Smooth muscle cell of bladder (primary cell): ENCODE measurements at places on chromosomes 4 and X. TPM values are rescaled to one million over a fixed set of nuclear protein-coding genes. Genes with fewer than 3 reads are reported as not detected.

The ADH1A gene
- total RNA-seq, result not detected in 2 replicates

The SORBS2 gene
- total RNA-seq, result 2.4 and 2.5 TPM in 2 replicates

The ARSJ gene
- total RNA-seq, result 21.3 and 22.9 TPM in 2 replicates

The SULT1B1 gene
- total RNA-seq, result under 0.01 and 0.14 TPM in 2 replicates

The PPM1K gene
- 10.1 and 14.9 TPM in 2 replicates for total RNA-seq

The SRPK3 gene
- total RNA-seq, result 0.43 and 0.74 TPM in 2 replicates

The TEX13D gene
- total RNA-seq, result not detected in 2 replicates

The CTAG1B gene
- not detected in 2 replicates for total RNA-seq

The NDNF gene
- 0.18 TPM in 1 of 2 replicates, not detected in the other for total RNA-seq
